Thymus (tissue), 14 donors: ENCODE measurements at places on chromosomes 13 and 19. TPM values are rescaled to one million over a fixed set of nuclear protein-coding genes. Genes with fewer than 3 reads are reported as not detected.

The S1PR2 gene
- 2.4 TPM for polyA plus RNA-seq

The GMIP gene
- 37.3 TPM for polyA plus RNA-seq

The FCGBP gene
- 7.7 TPM for polyA plus RNA-seq

The SIGLEC9 gene
- 6.8 TPM for polyA plus RNA-seq

The TINCR gene
- polyA plus RNA-seq: 0.71 TPM

The CNMD gene
- polyA plus RNA-seq: 1.8 TPM

The CGB5 gene
- polyA plus RNA-seq: 0.98 TPM

The KLK15 gene
- 0.11 TPM for polyA plus RNA-seq
